AML-193 (cell line): ENCODE measurements at places on chromosomes 3 and 15.

DNA sequence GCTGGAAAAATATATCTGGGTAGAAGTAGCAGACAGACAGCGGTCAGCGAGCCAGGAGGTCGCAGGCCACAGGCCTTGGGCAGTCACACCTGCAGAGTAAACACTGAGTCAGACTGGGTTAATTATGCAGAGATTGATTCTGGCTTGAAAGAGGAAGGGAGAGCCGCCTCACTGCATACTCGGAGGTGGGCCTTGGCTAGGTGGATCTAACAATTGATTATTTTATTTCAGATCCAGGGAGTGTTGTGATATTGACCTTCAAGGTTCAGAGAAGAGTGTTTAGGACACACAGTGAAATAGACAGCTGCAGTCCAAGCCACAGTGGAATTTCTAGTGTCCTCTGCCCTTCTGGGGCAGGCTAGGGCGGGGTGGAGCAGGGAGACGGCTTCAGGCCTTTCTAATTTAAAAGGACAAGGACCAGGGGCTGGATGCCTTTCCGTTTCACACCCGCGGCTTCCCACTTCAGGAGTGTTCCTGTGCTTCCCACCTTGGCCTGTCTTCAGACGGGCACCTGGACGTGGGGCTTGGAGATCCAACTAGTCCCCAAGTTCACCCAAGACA, 237.3 kb downstream of the XXYLT1 start:
- no peak for DNase-seq

GRCh38 chr3:196471551-196471950, 32.0 kb downstream of the RNF168 start:
- DNase-seq, result no peak

DNA sequence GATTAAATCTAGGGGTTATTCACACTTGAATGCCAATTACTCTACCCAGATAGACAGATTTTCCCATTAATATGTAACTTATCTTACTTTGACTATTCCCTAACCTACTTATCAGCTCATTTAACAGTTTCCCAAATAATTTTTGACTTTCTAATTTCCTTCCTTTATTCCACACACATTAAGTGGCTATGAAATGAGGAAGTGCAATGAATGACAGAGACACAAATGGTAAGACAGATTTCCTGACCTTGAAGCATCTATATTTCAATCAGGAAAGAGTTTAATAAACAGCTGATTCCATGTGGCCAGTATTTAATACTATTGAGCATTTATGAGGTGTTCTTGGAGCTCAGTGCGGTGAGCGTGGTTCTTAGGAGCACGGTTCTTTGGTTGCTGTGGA, 78.8 kb downstream of the SLC7A14 start:
- DNase-seq, result no peak

- DNase-seq, result no peak
Measured at GRCh38 chr3:141457624-141458236, 29.1 kb upstream of the RASA2 start.

DNA sequence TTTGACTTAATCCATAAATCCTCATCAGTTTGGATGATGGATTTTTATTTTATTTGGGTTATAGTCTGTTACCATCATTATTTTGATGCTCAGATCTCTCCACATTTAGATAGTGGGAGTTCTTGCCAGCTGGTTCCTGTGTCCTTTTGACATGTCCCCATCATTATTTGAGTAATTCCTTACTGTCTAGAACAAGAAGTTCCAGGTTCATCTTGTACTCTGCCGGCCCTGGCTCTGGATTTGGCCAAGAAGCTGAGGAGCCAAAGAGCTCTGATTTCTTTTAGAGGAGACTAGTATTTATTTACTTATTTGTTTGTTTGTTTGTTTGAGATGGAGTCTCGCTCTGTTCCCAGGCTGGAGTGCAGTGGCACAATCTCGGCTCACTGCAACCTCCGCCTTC, 54.3 kb downstream of the PTPRG start:
- DNase-seq, result no peak
